ENCODE measurements at places on chromosomes 12 and 14.

- DNase-seq = no peak
Observed at GRCh38 chr12:106309671-106310505, 7.4 kb downstream of the TCP11L2 start.

DNA sequence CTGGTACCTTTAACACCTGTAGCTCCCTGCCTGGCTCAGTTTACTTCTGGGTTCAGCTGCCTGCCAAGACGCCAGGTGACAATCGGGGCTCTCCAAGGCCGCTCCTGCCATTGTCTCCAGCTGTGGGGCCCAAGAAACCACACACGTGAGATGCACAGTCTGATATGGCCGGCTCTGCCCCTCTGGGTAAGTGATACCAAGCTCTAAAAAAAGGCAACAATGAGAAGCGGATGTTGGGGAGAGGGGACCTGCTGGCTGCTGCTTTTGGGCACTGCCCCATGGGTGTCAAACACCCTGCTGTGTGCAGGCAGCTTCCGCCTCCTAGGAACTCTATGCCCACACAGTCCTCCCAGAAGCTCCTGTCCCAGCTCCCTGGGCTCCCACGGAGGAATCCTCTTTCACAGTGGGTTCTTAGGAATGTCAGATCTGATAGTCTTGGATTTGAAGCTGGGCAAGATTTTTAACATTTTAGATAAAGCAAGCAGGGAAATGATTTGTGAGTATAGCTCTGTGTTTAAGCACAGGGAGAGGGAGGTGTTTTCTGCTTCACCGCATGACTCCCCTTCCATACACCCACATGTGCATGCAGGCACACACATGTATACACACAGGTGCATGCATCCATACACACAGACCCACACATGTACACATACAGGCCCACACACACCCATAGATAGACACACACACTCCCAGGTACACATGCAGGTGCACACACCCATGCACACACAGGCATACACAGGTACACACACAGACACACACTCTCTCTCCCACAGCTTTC lies 1135.8 kb downstream of the BCL11B start:
- DNase-seq = peak; percentile 42

DNA sequence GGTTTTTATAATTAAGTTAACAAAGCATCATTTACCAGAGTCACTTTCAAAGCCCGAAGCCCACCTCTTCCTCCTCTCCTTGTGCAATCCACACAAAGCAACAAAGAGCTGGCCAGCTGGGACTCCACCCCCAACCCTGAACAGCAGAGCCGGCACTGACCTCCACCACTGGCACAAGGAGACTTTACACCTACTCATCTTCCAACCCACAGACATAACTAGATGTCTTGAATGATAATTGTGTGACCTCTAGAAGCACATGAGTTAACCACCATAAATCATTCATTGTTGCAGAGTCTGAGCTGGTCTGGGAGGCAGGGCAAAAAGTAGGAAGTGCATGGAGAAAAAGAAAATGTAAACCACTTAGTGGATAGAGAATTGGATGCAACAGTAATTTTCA lies 72.2 kb downstream of the ST8SIA1 start:
- no peak for DNase-seq

DNA sequence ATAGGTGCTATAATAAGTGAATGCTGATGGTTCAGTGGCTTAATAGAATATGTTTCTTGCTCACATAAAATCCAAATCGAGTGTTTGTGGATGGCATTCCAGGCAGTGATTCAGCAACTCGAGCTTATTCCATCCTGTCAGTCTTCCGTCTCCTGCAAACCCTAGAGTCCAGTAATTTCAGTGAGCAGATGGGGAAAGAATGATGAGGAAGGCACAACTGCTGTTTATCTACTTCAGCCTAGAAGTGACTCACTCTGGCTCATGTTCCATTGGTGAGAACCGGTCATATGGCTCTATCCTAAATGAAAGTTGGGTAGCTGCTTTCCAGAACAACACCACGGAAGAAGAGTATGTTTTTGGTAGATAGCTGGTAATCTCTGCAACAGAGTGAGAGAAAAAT lies 421.8 kb upstream of the PDE3A start:
- no peak for DNase-seq

- DNase-seq = no peak
Observed at GRCh38 chr12:120257041-120257821, 8.3 kb downstream of the PXN start.

GRCh38 chr12:131640525-131640924 lies 70.4 kb upstream of the SFSWAP start:
- DNase-seq = no peak
